ENCODE measurements at places on chromosomes 4 and X. TPM values are rescaled to one million over a fixed set of nuclear protein-coding genes. Genes with fewer than 3 reads are reported as not detected.

DNA sequence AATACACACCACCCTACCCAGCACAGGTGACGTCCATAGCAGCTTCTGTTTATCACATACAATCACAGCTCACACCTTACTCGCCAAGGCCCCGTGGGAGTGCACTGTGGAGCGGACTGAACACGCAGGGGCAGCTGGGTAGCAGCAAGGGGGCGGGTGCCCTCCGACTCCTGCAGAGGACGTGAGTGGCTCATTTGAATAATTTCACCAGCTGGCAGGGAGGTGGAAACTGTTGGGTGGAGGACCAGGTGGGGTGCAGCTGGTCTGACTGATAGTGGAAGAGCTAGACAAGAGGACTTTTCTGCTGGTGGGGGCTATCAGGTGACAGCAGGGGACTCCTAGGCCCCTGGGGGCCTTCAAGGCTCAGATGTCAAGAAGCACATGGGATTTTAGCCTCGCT is 16.3 kb downstream of the MAN2B2 start:
- DNase-seq: no peak

PPBP gene
- total RNA-seq: 22.6 TPM

TLR10 gene
- 2.9 TPM for total RNA-seq

ZNF185 gene
- 25.3 TPM for total RNA-seq

- no peak for DNase-seq
Measured at GRCh38 chrX:85569686-85570085, 190.2 kb upstream of the POF1B start.

DNA sequence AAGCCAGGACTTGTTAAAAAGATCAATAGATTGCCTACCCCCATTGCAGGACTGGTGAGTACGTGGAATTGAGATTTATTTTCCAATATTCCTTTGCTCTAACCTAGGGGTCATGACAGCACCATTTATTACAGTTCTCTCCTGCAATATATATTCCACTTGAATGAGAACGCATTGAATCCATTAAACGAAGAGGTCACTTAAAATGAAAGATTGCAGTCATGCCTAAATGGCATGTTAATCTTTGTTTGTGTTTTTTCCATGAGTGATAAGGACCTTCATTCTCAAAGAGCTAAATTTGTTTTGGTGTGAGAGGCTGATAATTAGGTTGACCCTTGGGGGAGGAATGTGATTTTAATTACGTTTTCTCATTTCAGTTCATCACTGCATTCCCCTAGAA is 13.5 kb upstream of the LIMCH1 start:
- no peak for DNase-seq

DNA sequence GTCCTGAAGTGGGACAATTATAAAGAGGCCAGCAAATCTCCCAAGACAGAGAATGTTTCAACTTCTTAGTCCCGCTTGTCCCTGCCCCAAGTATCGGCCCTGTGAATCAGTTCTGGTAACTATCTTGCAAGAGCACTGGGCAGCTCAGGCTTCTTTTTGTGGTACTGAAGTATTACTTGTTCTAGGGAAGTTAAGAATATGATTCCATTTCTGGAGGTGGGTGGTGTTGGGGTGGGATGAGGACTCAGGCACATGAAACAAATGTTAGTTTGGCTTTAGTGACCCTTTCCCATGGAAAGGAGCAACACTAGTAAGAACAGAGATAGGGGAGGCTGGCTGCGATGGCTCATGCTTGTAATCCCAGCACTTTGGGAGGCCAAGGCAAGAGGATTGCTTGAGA is 28.9 kb downstream of the HOPX start:
- DNase-seq: no peak

P2RY4 gene
- total RNA-seq: 0.48 TPM

DNA sequence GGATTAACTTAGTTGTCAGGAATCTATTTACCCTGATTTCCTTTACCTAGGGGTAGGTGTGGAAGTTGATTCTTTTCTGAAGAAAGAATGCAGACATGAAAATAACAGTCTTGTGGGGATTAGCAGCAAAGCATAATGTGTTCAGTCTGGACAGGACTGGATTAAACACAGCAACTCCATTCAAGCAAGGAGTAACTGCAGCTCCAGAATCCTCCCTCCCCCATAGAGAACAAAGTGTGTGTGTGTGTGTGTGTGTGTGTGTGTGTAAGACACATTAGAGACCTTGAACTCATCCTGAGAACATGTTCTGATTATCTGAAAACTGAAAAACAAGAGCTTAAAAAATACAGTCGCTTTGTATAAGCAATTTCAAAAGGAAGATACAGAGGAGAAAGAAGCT is 9.3 kb downstream of the C4orf54 start:
- DNase-seq: no peak

DNA sequence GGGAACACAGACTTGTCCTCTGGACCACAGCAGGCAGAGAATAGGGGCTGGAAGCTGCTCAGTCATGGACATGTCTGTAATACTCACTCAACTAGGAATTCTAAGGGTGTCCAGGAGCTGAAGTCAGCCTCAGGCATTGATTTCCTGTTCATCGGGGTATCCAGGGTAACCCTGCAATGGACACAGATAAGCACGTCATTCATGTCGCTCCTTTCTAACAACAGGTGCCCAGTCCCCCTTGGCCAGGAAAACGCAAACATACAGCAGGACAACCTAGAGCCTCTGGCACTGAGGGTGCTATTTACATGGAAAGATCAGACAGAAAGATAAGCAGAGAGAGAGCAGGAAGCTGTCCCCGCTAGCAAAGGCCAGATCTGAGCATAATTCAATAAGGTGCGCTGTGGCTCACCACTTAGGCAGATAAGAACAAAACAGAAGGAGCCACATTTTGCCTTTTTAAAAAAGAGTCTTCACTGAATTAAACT is 21.3 kb downstream of the QDPR start:
- DNase-seq: no peak

MUC7 gene
- total RNA-seq: 10.8 TPM

GRCh38 chr4:8117278-8117682 is 41.3 kb downstream of the ABLIM2 start:
- DNase-seq: no peak

DNA sequence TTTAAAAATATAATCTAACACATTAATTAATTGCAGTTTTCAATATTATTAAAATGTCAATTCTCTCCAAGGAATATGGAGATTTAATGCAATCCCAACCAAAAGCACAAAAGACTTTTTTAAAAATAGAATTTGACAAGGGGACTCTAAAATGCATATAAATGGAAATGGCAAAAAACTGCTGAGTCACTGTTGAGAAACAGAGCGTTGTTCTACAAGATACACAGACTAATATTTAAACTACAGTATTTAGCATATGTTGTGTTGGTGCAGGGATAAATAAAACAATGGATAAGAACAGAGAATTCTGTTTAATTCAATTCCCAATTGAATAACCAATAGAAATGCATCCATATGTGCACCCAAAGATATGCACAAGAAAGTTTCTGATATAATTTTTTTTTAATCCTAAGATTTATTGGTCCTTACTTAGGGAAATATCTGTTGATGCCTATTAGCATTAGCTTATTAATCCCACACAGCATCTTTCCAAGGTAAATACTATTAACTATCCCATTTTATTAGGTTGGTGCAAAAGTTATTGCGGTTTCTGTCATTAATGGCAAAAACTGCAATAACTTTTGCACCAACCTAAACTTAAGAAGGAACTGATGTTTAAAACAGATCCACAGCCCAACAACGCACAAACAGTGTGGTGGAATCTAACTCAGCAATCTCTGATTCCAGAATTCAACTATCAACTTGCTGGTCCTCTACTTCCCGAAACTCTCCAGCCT is 86.8 kb upstream of the VEGFC start:
- DNase-seq: no peak

GRCh38 chr4:141352331-141352730 is 131.6 kb downstream of the ZNF330 start:
- DNase-seq: no peak

DNA sequence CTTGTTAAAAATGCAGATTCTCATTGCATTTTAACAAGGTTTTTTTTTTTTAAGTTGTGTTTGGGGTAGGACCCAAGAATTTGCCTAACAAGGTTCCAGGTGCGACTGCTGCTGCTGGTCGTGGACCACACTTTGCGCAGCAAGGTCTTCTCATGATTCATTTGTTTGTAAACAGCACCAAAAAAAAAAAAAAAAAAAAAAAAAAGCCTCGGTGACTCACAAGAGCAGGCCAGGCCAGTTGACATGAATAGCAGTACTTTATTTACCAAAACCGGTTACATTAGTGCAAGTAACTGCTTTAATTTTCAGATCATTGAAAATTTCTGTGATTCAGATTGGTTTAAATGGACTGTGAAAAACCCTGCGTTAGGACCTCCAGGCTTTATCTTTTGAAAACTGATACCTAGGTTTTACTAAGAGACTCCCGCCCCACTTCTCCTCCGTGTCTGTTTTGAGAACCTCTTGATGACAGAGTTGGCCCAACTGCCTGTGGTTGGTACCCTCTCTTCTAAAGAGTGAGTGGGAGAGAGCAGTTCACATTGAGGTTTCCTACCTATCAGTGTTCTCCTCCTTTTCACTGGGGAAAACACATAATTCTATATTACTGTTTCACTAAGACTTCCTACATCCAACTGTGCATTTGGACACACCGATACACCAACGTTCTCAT is 86.2 kb downstream of the PHEX start:
- no peak for DNase-seq

DNA sequence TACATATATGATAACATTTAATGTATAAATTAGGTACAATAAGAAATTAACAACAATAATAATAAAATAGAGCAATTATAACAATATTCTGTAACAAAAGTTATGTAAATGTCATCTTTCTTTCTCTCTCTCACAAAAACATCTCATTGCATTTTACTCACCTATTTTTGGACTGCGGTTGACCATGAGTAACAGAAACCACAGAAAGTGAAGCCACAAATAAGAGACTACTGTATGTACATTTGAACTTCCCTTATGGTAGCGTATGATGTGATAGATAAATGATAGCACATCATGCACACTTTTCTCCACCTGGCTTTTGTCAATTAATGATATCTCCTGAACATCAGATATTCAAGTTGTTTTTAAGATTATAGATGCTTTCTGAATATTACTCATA is 80.5 kb downstream of the HNRNPD start:
- no peak for DNase-seq

DNA sequence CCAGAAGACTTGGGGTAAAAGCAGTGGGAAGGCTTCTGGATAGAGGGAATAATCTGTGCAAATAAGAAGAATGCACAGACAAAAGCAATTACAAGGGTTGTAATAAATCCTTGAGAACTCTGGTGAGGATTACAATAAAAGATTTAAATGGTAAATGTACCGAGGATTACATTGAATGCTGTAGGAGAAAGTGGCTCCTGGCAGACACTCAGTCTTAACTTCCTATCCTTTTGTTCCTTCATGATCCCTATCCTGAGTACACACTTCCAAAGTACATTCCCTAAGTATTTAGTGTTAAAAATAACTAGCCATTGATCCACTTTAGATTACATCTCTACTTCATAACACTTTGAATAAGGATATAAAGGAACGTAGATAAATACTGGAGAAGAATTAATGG is 205.4 kb downstream of the SPATA18 start:
- no peak for DNase-seq

DNA sequence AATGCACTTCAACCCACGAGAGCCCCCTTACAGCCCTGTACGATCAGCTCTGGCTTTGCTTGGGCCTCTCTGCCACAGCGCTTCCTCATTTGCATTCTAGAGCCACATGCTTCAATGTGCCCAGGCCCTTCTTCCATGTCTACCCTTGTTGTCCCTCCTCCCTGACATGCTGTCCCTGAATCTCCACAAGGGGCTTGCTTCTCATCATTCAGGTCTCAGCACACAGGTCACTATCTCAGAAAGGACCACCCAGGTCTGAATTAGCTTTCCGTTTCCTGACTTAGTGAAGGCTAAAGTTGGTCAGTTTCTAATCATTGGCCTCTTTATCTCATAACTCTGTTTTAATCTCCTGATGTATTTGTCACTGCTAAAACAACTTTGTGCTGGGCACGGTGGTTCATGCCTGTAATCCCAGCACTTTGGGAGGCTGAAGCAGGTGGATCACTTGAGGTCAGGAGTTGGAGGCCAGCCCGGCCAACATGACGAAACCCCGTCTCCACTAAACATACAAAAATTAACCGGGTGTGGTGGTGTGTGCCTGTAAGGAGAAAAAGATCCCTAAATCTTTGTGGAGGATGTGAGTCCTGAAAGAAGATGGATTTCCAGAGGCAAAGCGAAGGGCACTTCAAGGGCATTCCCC is 17.9 kb upstream of the SLC34A2 start:
- no peak for DNase-seq

- no peak for DNase-seq
Measured at GRCh38 chr4:7411491-7411890, 23.2 kb downstream of the PSAPL1 start.

DNA sequence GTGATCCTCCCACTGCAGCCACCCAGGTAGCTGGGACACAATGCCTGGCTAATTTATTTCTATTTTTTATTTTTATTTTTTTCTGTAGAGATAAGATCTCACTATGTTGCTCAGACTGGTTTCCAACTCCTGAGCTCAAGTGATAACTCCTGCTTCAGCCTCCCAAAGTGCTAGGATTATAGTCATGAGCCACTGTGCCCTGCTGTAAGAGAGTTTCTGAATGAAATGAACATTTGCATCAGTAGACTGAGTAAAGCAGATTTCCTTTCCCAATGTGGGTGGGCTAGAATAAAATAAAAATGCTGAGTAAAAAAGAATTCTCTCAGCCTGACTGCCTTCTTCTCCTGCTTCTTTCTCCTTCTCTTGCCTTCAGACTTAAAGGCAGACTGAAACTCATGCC is 555.4 kb upstream of the PITX2 start:
- peak; percentile 49 for DNase-seq
